Kidney tubule cell (primary cell): ENCODE measurements at places on chromosomes 6 and 20.

DNA sequence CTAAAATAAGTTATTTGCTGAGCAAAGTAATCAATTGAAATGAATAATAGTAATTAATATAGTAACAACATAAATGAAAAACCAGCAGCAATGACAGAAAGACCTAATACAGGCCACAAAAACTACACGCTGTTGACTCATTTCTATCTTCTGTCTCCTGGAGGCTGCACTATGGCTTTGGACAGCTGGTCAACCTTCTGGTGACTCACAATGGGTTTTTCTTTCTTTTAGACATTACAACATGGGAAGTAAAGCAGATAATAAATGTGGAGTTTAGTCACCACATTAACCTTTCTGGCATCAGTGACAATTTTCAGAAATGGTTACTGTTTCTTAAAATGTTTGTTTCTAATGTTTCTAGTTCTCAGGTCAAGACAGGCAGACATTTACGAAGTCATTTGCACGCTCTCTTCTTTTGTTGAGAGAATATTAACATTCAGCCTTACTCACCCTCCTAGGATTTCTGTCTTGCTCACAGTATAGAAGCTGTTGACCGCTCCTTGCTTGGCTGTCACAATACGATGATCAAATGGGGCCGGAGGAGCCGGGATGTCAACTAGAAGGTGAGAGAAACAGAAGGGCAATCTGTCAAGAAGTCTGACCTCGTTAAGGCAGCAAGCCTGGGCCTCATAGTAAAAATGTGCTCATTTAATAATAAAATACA, 62.2 kb downstream of the MYLK4 start:
- DNase-seq: peak; percentile 89

- peak; percentile 63 for DNase-seq
Observed at GRCh38 chr6:165823609-165824326, 160.7 kb upstream of the PDE10A start.

DNA sequence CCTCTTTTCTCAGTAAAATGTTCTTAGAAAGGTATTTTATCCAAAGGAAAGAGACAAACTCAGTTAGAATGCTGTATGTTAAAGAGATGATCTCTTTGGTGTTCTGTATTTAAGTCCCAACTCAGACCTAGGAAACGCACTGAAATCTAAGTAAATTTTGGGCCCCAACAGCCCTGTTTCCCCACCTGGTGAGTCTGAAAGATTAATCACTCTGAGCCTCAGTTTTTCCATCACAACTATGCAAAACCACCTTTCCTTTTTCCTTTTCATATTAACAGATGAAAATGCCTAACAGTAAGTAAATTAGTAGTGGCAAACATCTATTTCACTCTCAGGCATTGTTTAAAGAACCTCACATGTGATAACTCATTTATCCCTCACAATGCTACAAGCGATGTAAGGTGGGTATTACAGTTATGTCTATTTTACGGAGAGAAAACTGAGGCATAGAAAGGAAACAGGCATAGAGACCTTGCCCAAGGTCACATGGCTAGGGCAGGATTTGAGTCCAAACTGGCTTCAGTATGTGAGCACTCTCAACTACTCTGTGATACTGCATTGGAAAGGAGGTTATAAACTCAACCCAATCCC, 36.0 kb upstream of the FAM83C start:
- DNase-seq: no peak

GRCh38 chr6:39517756-39518155, 195.3 kb upstream of the KCNK16 start:
- DNase-seq: peak; percentile 12

DNA sequence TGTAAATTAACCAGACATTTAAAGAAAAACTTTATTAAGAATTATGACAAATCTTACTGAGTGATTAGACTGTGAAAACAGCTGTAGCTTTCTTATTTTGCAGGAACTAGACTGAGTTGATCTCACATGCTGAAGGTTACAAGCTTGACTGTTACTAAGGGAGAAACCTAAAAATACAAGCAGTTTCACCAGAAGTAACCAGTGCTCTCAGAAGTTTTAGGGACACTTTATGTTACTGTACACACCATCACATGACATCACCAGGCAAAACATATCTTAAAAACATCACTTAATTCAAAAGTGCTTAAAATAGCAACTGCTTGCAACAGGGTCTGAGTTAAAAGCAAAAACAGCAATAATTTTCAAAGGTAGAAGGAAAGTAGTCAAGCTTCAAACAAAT, 5.4 kb downstream of the FBXO30 start:
- DNase-seq: no peak

DNA sequence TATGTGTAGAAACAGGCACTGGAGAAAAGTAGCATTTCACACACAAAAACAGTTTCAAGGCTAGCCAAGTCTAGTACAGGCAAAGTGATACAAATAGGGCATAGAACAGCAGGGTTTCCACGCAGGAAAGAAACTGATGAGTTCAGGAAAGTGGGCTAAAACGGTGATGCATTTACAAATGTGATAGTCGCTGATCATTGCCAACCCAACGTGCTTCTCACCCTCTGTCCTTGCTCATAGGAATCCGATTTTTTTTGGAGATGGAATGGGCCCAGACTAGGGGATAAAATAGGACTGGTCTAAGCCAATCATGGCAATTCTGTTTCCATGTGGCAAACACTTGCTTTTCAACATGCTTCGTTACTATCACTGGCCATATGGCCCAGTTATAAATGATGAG, 536.6 kb downstream of the PRKN start:
- no peak for DNase-seq

DNA sequence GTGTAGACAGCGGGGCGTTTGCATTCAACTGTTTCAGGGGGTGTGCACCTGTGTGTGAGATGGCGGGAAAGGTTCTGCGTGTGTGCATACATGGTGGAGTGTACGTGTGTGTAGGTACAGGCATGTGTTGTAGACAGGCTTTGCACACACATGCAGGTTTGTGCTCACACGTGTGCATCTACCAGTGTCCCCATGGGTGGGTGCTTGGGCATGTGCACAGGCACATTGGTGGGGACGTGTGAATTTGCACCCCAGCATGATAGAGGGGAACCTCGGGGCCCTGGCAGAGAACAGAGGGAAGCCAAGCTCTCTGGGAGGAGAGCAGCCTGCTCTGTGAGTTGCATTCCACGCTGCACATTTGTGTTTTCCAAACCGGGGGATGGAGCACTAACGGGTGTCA, 250.2 kb downstream of the PREX1 start:
- DNase-seq: no peak

DNA sequence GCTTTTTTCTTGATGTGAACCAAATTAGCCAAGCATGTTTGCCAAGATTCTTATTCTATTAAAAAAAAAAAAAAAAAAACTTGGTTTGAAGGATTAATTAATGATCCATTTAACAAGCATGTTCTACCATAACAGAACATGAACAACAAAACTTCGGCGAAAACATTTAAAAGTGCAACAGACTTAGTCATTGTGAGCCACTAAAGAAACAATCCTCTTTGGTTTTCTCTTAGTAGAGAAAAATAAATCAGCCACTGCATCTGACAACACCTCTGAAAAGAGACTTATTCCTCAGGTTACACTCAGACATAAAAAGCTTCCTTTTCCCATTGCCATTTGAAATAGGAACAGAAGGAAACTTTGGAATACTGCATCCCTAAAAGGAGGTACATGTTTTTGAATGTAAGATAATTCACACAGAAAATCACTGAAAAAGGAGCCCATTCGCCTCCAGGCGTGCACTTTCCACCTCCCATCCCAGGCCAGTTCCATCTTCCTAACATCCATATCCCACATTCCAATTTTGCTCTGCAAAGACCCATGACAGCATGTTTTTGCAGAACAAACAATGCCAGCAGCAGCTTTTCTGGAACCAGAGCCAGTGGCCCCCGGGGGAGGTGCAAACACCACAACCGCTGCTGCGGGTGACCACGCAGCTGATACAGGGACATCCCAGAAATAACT, 79.5 kb downstream of the ZMYND8 start:
- DNase-seq: peak; percentile 39
